Activated T-helper 1 cell treated with Interleukin-2 at 50 U/mL for 16 hours (primary cell): ENCODE measurements at places on chromosomes 4 and X.

DNA sequence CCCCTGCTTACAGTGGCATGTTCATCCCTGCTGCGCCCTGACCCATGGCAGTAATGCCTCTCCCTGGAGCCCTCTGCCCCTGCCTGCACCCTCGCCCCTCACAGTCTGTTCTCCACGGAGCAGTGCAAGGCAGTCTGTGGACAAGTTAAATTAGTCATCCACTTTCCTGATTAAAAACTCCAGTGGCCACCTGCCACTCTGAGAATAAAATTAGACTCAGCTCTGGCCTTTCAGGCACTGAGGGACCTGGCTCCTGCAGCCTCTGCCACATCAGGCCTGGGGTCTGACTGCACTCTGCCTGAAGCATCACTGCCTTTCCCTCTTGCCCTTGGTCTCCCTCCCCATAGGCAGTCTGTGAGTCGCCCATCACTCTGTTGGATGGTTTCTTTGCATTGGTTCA, 53.6 kb downstream of the GRK4 start:
- no peak for DNase-seq

DNA sequence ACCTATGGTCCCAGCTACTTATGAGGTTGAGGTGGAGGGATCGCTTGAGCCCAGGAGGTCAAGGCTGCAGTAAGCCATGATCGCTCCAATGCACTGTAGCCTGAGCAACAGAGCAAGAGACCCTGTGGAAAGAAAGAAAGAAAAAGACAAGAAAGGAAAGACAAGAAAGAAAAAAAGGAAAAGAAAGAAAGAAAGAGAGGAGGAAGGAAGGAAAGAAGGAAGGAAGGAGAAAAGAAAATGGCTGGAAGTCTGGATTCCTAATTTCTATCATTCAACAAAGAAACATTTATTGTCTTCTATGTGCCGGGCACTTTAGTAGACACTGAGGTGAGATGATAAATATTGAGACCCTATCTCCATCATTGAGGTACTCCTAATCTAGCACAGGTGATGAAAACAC, 26.8 kb upstream of the BCORL1 start:
- no peak for DNase-seq

GRCh38 chr4:179624768-179625181, 2182.5 kb upstream of the AGA start:
- DNase-seq: no peak

- DNase-seq: no peak
Measured at GRCh38 chr4:47222276-47222675, 190.9 kb downstream of the GABRB1 start.

DNA sequence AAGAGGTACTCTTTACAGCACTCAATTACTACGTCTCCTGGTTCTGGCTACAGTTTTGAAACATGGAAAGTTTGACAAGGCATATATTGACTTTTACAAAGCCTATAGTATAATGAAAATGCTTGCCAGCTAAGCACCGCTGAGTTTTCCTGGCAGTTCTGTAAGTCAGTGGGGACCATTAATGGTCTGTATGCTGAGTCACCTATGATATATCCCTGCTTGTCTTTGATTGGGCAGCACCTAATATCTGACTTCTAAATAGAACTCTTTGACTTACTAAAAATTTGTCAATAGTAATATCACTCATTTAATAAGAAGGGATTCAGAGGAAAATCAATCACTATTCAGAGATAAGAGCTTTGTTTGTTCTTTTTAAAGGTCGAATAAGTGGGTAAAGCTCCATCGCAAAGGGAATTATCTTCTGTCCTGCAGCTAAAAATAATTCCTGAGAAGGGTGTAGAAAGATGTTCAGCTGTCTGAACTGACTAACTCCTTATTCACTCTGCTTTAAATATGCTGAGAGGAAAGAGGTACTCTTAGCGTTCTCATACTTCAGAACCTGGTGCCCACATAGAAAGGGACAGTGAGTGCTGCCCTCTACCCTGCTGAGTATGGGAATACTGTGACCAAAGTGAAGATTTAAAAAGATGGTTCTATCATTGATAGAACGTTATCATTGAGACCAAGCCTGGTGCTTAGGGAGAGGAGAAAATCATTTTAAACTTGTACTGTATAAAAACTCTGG, 959 bp downstream of the SMPX start:
- DNase-seq: no peak
